Stimulated activated CD4-positive, alpha-beta T cell treated with anti-CD3 and anti-CD28 coated beads, Interleukin-2, amount 100 ng/mL, for 4 hours (primary cell): ENCODE measurements at places on chromosomes 1 and 21.

- DNase-seq, result no peak
Observed at GRCh38 chr21:34336245-34336644, 27.6 kb upstream of the KCNE2 start.

DNA sequence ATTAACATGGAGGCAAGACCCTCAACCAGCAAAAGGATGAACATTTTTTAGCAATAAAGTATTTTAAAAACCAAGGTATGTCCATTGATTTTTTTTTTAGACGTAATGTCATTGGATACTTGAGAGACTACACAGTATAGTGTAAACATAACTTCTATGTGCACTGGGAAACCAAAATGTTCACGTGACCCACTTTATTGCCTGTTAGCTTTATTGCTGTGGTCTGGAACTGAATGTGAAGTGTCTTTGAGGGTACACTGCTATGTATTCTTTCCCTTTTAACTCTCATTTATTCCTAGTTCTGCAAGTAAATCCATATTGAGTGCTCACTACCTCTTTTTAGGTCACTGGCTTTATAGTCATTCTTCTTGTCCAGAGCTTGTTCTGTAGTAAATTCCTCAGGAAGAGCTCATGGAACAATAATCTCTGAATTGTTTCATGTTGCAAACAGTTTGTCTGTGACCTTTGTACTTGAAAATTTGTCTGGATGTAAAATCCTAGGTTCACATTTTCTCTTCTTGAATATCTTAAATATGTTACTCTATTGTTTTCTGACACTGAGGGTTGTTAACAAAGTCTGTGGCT lies 20.6 kb downstream of the ABCD3 start:
- no peak for DNase-seq

GRCh38 chr1:44701141-44701573 lies 26.6 kb downstream of the ARMH1 start:
- no peak for DNase-seq

DNA sequence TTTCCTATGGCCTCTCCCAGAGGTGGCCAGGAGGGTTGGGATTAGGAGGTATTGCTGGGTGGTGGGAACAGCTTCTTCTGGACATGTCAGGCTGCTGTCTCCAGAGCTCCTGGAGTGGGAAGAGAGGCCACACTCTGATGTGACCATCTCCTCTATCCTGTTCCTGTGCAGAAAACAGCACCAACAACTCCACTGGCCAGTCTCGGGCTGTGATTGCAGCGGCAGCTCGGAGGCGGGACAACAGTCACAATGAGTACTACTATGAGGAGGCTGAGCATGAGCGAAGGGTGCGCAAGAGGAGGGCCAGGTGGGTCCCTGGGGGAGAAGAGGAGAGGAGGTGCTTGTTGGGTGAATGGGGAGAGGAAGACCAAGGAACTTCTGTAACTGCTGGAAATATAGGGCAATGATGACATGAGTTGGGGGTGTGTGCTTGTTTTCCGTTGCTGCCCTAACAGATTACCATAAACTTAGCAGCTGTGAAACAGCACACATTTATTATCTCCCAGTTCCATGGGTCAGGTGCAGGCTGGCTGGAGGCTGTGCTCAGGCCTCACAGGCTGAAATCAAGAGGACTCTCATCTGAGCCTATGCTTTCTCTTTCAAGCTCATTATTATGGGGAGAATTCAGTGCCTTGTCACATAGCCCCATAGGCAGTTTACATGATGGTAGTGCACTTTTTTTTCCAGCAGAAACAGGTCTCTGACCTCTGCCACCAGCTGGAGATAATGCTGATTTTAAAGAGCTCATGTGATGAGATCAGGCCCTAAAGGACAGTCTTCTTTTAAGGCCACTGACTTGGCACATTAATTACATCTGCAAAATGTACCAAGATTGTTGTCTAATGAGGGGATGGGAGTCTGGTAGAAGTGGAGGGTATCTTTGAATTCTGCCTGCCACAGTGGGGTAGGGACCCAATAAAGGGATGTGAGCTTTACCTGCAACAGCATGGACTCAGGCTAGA lies 20.8 kb downstream of the VANGL2 start:
- DNase-seq, result no peak
